ENCODE measurements at places on chromosomes 7 and 10. TPM values are rescaled to one million over a fixed set of nuclear protein-coding genes. Genes with fewer than 3 reads are reported as not detected.

DNA sequence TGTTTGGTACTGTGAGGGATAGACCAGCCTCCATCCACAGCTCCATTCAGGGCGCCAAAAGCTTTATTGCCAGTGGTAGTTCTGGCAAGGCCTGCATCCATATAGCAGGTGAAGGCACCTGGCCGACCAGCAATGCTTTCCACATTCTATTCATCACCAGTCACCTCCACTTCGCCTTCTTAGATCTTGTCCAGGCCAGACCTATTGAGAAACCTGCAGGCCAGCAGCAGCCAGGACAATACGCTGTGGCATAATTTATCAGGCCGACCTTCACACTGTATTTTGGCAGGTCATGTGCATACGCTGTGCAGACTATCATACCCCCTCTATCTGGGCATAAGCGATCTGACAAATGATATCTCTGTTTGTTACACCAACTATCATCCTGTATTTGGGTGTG lies 15.2 kb upstream of the KNDC1 start:
- no peak for DNase-seq
- H3K27ac ChIP-seq: no peak overlapping the region
- peaks cover 34% of the 10 kb centered on the region for H3K27me3 ChIP-seq
- no peaks in the 10 kb centered on the region for H3K36me3 ChIP-seq
- no peaks in the 10 kb centered on the region for H3K4me1 ChIP-seq

- no peaks in the 10 kb centered on the region for H3K36me3 ChIP-seq
- H3K27ac ChIP-seq: no peak overlapping the region
- H3K4me3 ChIP-seq: no peak overlapping the region
- no peak for DNase-seq
- H3K27me3 ChIP-seq: peaks cover 25% of the 10 kb centered on the region
- H3K4me1 ChIP-seq: no peaks in the 10 kb centered on the region
Measured at GRCh38 chr7:128906001-128906765, 4.3 kb downstream of the KCP start.

Gene IGFBP3
- total RNA-seq: 29,310 TPM

DNA sequence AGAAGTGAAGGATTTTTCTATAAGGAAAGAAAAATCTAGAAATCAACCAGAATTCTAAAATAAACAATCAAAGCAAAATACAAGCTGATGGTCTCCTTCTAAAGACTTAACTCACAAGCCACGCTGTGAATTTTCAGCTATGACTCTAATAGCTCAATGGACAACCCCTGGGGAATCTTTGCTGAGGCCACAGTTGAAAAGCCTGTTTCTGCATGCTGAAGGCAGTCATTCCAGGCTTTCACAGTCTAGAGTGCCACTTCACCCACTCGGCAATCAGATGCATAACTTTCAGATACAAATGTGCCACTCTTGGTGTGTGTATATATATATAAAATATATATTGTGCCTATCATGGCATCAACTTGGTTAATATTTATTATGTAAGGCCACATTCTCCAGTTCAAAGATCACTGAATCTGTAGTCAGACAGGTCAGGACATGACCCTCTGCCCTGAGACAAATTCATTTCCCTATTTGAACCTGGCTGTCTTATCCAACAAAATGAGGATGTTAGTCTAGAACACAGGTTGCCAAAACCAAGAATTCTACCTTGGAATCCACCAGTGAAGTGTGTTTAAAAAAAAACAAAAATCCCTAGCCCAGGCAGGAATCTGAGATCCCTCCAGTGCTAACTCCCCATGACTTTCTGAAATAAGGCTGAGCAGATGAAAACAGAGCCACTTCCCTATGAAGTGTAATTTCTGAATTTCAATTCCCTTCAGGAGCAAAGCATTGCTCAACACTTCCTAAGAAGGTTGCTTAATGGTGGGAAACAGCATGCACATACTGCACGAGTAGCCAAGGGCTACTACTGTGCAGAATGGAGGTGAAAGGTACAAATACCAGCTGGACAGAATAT lies 9.9 kb downstream of the LIPA start:
- H3K4me3 ChIP-seq: no peak overlapping the region
- no peak for DNase-seq
- no peaks in the 10 kb centered on the region for H3K27me3 ChIP-seq
- H3K36me3 ChIP-seq: peaks cover 11% of the 10 kb centered on the region

Gene STEAP1B
- total RNA-seq: 45.1 TPM

DNA sequence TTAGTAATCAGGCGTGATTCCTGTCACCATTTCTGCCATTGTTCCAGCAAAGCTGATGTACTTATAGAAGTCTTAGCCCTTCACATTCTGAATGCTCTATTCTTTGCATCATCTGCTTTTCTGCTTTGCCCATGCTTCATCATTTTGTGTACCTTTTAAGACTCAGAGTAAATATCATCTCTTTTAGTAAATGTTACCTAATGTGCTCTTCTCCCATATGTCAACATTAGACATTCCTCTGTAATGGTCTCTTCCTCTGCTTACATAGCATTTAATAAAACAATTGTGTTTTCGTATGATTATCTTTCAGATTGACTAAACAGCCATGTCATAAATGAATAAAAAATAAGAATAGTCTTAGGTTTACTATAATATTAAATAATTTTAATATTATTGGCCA lies 719.6 kb upstream of the GRM3 start:
- no peaks in the 10 kb centered on the region for H3K27me3 ChIP-seq
- no peak for DNase-seq
- H3K36me3 ChIP-seq: no peaks in the 10 kb centered on the region
- H3K4me1 ChIP-seq: no peaks in the 10 kb centered on the region
- no peak overlapping the region for H3K4me3 ChIP-seq

Gene LIPN
- not detected for total RNA-seq

GRCh38 chr10:83909001-83909400 lies 230.3 kb upstream of the GHITM start:
- H3K27ac ChIP-seq: no peak overlapping the region
- H3K4me3 ChIP-seq: no peak overlapping the region
- DNase-seq: no peak
- no peaks in the 10 kb centered on the region for H3K27me3 ChIP-seq

DNA sequence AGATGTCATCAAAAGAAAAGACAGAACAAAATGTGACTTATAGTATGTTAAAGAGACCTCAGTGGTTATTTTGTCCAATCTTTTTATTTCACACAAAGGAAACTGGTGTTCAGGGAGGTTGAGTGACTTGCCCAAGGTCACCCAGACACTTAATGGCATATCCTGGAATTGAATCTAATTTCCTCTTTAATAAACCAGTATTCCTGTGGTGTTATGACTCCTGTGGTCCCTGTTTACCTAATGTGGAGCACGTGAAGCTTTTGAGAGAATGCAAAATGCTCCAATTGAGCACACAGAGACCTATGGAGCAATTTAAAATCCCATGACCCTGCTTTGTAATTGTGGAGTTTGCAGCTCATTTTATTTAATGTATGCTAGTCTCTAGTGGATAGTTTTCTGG lies 251.9 kb downstream of the REEP3 start:
- no peak overlapping the region for H3K4me3 ChIP-seq
- H3K36me3 ChIP-seq: no peaks in the 10 kb centered on the region
- no peak overlapping the region for H3K27ac ChIP-seq

All from GM23248 (cell line).